ENCODE measurements at places on chromosomes 2 and 18.

GRCh38 chr18:79947054-79947755 lies 4.2 kb downstream of the SLC66A2 start:
- DNase-seq: no peak

DNA sequence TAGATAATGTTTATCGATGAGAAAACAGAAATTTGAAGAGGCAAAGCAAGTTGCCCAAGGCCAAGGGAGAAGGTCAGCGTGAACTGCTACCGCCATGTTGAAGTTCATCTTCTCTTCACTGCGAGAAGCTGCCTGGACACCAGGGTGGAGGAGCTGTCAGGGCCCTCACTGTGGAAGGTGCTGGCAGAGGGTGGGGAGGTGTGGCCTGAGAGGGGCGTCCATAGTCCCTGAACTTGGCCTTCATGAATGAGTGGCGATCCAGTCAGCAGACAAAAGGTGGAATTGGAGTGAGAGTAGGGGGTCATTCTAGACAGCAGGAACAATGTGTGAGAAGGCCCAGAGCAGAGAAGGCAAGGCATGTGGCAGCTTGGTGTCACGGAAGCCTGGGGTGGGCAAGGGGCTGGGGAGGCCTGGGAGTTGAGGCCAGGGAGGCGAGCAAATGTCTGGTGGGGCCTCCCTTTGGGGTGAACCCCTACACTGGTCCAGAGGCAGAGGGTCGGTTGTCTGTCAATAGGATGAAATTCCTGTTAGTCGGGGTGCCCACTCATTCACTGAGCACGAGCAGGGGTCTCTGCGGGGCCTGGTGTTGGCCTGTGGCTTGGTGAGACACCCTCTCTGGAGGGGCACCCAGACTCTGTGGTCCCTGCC lies 33.3 kb upstream of the KCNF1 start:
- no peak for DNase-seq

DNA sequence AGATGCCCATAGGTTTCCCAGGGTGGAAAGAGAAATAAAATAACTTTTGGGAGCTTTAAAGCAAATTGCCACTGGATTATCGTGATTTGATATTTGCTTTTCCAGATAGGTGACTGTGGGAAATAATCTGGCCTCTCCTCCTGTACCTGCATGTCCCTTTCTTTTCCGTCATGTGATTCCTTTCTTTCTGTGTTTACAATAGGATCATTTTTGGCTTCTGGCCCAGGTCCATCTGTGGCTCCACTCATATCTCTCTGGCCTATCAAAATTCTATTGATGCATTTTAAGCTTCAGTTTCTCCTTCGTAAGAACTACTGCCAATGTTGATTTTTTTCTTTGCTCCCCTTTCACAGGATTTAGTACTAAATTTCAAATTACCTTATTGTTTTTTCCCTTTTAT lies 153.6 kb downstream of the CCDC85A start:
- no peak for DNase-seq

- DNase-seq: no peak
These were observed 256.8 kb downstream of the ZNF385B start for GRCh38 chr2:179604598-179604997.

GRCh38 chr2:69493268-69493667 lies 56.0 kb upstream of the NFU1 start:
- no peak for DNase-seq

DNA sequence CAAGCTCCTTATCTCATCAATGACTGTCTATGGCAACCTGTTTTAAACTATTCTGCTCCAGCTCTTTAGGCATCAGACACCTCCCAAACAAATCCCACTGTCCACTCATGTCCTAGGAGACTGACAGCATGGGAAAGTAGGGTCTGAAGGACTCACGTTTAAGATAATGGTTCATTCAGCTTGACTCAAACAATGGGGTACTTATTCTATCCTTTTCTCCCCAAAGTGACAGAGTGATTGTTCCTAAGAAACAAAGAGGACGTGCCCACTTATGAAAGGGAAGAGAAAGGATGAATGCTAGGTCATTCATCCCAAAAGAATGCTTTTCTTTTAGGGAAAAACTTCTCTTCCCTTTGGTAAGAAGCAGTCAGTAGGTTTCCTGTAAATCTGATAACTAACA lies 41.9 kb downstream of the ALK start:
- no peak for DNase-seq

- no peak for DNase-seq
These were observed 48.6 kb downstream of the PLB1 start for GRCh38 chr2:28544405-28544921.

- DNase-seq: no peak
These were observed 21.0 kb downstream of the FHL2 start for GRCh38 chr2:105377871-105378270.

DNA sequence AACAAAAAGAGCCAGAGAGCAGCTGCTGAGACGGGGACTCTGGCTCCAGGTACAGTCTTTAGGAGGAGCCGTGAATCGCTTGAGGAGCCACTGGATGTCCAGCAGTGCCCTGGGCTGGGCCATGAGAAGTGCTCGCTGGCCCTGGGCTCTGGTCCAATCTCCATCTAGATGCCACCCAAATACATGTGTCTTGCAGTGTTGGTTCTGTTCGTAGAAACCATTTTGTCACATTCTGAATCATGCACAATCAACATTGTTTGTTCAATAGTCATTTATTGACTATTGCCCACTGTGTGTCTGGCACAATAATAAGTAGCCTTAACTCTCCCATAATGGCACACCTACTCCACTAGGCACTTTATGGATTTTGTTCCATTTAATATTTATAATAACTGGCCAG lies 26.1 kb downstream of the TYMS start:
- DNase-seq: no peak

GRCh38 chr2:180046776-180047175 lies 39.7 kb upstream of the CWC22 start:
- no peak for DNase-seq

DNA sequence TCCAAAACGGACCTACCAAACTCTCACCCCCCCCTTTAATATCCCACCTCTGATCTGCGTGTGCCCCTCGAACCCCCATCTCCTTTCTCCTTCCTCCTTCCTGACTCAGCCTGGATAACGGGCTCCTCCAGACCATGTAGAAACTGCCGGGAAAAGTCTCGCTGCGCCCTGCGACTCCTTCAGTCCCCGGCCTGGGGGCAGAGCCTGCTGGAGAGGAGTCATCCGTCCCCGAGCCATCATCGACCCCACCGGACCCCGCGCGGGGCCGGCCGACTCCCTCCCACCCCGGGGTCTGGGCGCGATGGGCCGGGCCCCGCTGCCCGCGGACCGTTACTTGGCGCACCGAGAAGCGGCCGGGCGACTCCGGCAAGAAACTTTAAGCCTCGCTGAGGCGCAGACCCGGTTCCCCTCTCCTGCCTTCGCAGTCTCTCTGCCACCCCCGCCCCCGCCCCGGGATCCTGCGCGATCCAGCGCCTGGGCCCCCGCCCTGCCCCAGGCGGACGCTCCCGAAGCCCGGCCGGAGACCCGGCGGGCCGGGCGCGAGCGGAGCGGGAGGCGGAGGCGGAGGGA lies 3.4 kb downstream of the ZEB2 start:
- no peak for DNase-seq

GRCh38 chr2:160358046-160358445 lies 135.6 kb downstream of the RBMS1 start:
- DNase-seq: no peak

- DNase-seq: peak; percentile 30
These were observed 43.9 kb upstream of the RAPH1 start for GRCh38 chr2:203578759-203579643.

DNA sequence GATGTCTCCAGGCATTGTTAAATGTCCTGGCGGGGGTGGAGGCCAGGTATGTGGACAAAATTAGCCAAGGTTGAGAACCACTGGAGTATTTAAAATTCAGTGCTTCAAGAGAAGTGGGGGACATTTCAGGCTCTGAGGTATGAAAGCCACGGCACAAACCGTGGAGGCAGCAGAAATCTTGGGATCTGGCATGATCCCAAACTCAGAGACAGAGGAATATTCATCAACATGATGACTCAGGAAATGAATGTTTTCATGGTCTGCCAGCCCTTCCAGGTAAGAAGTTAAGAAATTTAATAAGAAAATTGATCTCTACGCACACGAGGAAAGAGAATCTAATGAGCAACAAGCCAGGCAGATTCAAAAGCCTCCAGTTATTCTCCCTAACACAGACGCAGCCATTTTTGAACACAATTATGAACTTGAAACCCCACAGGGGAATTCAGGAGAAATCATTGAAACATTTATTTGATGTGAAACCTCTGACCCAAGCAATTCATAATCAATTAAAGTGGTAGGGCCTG lies 11.3 kb upstream of the GRP start:
- no peak for DNase-seq

- DNase-seq: no peak
These were observed 157.4 kb downstream of the DOK6 start for GRCh38 chr18:69558052-69558451.

GRCh38 chr2:235668782-235669181 lies 174.9 kb downstream of the AGAP1 start:
- no peak for DNase-seq

- no peak for DNase-seq
These were observed 2176.3 kb upstream of the CELF4 start for GRCh38 chr18:39741755-39742466.

GRCh38 chr2:173713904-173714555 lies 251.1 kb downstream of the SP3 start:
- no peak for DNase-seq

DNA sequence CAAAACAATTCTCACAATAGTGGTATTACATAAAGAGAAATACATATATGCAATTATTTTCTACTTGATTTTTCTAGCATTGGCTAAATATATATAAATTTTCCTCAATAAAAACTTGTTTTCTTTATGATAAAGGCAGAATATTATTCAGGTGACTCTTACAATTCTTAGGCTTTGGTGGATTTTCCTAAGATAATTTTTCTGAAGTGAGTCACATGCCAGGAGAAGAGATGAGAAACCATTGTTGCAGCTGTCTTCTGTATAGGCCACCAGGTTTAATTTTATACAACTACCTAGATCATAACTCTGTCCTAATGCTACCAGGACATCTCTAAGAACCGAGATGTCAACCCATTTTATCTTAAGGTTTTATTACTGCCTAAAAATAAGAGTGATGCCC lies 552.4 kb upstream of the CDH2 start:
- DNase-seq: no peak

DNA sequence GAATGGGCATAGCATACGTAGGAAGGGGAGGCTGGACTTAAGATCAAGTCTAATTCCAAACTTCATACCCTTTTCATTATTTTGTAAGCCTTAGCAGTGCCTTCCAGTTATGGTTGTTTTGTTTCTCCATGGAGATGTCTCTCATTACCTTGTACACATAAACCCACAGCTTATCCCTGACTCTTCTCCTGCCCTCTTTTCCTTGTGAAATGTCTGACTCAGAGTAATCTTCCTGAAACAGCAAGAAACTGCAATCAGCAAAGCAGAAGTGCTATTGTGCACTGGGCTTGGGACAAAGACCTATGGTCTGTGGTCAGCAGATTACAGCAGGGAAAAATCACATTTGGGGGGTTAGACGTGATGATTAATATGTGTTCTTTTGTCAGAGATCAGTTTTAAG lies 176.7 kb downstream of the IKZF2 start:
- no peak for DNase-seq

DNA sequence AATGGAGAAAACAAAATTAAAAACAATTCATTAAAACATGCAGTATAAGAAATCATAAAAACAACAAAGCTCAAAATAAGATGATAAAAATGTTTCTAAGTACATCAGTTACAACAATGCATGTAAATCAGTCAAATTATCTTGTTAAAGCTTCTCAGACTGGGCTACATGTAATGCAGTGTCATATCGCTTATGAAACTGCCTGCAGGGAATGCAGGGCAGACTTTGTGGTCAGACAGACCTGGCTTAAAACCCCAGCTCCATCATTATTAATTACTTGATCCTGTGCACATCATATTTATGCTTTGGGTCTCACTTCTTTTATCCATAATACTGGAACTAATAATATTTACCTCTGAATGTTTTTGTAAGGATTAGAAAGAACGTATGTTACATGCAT lies 74.6 kb downstream of the PID1 start:
- DNase-seq: no peak

- no peak for DNase-seq
These were observed 41.6 kb upstream of the RAB31 start for GRCh38 chr18:9666548-9666947.

DNA sequence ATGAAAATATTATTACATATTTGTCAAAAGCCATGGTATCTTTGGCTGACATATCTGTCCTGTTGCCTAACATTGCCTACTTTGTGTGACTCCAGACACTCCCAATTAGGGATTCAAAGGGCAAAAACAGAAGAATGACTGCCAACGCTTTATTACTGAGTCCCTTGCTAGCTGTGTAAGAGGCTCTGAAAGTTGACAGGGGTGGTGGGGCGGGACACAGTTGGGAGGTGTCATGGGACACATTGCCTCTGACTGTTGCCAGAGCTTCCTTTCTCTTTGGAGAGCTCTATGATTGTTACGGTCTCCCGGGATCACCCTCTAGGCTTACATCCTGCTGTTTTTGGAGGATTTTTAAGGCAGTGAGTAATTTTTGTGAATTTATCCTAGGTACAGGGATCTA lies 249.6 kb upstream of the ACVR2A start:
- no peak for DNase-seq

GRCh38 chr2:54897420-54898310 lies 152.6 kb downstream of the RTN4 start:
- peak; percentile 11 for DNase-seq

- no peak for DNase-seq
These were observed 360.6 kb downstream of the ZNF521 start for GRCh38 chr18:24991141-24992060.

DNA sequence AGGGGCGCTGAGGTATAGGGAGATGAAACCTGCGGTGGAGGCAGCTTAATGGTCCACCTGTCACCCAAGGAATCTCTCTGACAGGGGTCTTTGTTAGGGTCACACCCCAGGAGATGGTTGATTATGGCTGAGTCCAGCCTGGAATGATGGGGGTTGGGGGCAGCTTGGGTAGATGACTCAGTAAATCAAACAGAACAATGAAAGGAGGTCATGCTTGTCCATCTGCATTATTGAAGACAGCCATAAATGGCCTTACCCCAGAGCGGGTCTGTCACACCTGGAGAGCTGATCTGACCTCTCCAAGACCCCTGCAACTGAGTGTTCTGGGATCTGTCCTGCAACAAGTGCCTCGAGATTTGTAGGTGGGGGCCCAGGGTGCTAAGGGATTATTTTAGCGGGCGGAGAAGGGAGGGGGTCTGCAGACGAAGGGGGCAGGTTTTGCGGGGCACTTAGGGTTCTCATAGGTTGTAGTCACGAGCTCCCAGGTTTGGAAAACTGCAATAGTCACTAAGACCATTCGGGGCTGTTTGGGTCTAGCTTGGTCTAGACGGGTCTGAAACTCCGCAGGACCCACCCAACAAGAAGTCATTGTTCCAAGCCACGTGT lies 771 bp upstream of the IGFBP2 start:
- no peak for DNase-seq

- DNase-seq: no peak
These were observed 4.9 kb downstream of the QPCT start for GRCh38 chr2:37349231-37349860.

DNA sequence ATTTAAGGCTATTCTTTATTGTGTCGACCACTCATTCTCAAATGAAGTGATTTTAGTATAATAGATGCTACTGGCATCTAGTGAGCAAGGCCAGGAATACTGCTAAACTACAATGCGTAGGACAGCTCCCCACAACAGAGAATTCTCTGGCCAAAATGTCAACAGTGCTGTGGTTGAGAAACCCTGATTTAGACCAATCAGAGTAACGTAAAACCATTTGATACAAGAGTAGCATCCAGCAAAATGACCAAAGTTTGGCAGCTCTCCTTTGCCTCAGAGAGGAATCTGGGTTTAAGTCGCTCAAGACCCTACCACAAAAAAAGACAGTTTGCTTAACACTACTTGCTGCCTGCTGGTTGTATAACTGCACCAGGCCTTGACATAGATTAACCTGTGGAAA lies 37.0 kb upstream of the TTN start:
- no peak for DNase-seq

GRCh38 chr2:108604196-108604595 lies 69.9 kb downstream of the LIMS1 start:
- no peak for DNase-seq

Measured in stimulated activated CD4-positive, alpha-beta T cell treated with anti-CD3 and anti-CD28 coated beads, TNF-alpha, amount 100 ng/mL, for 48 hours (primary cell).